Effector memory CD4-positive, alpha-beta T cell (primary cell): ENCODE measurements at places on chromosomes 5 and 9.

- DNase-seq: no peak
Measured at GRCh38 chr9:97831843-97832636, 21.0 kb upstream of the FOXE1 start.

GRCh38 chr5:6737043-6737941, 24.1 kb downstream of the TENT4A start:
- DNase-seq: no peak

DNA sequence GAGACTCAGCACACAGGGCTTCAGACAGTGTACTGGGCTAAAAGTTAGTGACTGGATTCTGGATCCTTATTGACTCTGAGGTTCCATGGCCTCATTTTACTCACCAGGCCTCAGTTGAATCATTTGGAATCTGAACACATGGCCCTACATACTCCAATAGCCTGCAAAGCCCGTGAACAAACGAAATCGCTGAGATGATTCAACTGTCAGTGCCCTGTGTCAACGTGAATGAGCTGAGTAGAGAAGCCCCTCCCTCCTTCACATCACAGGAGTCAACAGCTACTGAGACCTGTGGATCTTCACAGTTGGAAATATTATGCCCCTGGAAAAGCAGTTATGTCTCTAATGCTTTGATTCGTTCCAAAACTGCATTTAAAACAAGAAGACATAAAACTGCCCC, 429.3 kb downstream of the GADD45G start:
- no peak for DNase-seq

- no peak for DNase-seq
Measured at GRCh38 chr5:137273511-137273910, 225.6 kb downstream of the SPOCK1 start.

DNA sequence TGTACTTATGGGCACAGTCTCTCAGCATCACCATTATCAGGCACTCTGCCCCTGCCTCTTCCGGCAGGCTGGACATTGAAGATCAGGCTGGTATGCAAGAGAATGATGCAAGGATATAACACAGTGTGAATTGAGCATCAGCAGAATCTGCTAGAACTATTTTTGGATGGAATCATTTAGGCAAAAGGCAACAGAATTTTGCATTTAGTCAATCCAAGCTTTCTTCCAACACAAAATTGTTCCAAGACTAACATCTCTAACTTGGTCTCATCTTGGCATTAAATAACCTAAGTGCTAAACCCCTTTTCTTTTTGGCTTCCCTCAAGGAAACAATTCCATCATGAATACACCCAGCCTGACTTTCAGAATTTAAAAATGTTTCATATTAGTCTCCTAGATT, 339.9 kb downstream of the PRELID2 start:
- DNase-seq: no peak

- DNase-seq: no peak
Measured at GRCh38 chr5:58446024-58446423, 13.9 kb downstream of the PLK2 start.

GRCh38 chr5:150599917-150600511, 40.4 kb upstream of the SYNPO start:
- no peak for DNase-seq

GRCh38 chr5:14495301-14495700, 86.3 kb upstream of the OTULINL start:
- no peak for DNase-seq

DNA sequence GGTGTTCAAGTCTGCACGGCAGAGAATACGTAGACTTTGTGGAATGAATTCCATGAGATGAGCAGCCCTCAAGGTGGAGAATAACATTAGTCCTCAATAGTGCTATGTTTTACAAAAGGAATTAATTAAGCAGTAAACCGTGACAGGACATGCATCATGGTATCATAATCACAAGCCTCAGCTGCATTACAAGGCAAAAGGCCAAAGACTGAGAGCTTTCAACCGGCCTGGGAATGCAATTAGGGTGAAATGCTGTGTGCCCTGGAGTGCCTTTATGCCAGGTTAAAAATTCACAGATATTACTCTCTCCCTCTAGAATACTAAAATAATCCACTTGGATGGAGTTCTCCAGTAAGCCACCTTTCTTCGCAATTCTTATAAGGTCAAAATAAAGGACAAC, 270.6 kb downstream of the MLLT3 start:
- DNase-seq: no peak

DNA sequence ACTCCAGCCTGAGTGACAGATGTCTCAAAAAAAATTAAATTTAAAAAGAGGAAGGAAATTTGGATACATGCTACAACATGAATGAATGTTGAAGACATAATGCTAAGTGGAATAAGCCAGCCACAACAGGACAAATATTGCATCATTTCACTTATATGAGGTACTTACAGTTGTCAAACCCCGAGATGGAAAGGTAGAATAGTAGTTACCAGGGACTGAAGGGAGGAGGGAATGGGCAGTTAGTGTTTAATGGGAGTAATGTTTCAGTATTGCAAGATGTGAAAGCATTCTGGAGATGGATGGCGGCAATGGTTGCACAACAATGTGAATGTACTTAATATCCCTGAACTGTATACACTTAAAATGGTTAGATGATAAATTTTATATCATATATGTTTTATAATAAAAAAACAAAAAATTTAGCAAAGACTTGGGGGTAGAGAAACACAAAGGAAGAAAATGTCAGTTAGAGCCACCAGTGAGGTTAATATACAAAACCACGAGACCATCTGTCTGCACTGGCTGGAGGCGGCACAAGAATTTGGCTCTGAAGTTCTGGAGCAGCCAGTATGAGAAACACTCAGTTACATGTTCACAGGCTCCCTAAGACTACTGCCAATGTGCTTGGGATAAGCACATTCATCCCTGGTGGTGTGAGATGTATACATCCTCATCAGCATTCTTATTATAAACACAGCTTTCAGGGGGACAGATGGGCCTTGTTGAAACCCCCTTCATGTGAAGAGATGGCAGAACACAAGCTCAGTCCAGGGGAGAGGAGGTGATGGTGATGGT, 37.0 kb upstream of the RPS23 start:
- DNase-seq: no peak

GRCh38 chr5:140220032-140220697, 45.2 kb downstream of the CYSTM1 start:
- DNase-seq: no peak

DNA sequence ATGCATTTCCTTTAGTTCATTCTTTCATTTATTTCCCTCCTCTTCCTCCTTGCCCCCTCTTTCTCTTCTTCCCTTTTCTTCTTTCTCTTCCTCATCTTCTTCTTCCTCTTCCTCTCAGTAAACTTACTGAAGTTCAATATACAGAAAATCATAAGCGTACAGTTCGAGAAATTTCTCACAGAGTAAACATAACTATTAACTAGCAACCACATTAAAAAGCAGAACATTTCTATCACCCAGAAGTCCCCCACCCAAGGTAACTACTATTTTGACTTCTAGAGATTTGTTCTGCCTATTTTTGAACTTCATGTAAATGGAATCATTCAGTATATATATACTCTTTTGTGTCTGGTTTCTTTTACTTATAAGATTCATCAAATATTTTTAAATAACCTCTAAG, 48.2 kb downstream of the TNFAIP8 start:
- no peak for DNase-seq

- no peak for DNase-seq
Measured at GRCh38 chr9:30519756-30520155, 1864.7 kb upstream of the ACO1 start.

- no peak for DNase-seq
Measured at GRCh38 chr9:102779356-102779755, 215.8 kb upstream of the CYLC2 start.

DNA sequence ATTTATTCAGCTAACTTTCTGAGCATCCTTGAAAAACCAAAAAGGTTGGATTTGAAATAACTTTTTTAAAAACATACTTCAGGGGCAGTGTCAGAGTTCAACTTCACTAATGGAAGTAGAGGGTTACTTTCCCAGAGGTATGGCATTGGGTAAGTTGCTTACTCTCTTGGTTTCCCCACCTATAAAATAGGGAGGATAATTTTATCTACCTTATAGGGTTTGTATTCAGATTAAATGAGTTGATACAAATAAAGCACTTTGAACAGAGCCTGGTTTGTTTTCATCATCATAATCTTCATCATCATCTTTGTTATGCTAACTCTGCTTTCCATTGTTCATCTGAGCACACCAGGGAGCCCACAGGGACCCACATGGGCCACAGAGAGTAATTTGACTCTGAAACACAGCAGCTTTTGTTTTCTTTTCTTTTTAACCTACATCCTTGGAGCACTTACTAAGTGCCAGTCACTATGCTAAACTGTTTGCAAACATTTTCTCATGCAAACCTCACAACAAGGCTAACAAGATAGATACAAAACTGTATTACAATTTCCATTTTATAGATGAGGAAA, 179.1 kb upstream of the SLC24A2 start:
- DNase-seq: no peak

- peak; percentile 27 for DNase-seq
Measured at GRCh38 chr5:130871346-130872086, 293.5 kb downstream of the HINT1 start.

DNA sequence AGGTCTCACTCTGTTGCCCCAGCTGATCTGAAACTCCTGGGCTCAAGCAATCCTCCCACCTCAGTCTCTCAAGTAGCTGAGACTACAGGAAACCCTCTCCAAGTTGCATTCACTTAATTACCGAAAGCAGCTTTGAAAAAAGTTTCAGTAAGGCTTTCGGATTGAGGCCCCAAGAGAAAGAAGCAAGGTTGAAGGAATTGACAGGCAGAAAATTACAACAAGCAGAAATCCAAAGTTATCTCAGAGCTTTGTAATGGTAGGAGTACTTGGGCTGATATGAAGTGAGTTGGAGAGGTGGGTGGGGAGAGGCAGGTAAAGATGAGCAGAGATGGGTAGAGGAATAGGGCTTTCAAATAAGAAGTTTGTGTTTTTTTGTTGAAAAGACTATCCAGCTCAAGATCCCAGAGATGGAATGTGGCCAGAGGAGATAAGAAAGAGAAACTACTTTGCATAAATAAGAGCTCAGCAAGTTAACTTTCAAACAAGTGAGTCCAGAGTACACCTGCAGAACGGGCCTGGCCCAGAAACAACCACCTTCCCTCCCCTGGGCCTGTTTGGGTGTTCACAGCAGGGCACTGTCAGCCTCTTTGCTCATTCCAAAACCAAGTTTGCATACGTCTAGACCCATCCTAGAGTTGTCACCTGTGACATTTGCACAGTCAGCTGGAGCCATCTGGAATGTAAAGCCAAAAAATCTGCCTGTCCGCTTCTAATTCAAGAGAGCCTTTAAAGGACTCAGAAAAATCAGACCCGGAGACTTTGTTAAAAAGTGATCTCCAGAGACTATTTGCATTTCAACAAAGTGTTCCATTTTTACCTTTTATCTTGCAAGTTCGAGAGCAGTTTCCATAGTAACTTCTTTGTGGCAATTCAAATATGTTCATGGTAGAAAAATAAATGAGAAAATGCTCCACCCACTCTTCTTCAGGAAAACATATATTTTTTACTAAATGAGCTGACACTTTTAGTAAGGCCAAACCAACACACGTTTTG, 2.2 kb upstream of the CLINT1 start:
- no peak for DNase-seq

DNA sequence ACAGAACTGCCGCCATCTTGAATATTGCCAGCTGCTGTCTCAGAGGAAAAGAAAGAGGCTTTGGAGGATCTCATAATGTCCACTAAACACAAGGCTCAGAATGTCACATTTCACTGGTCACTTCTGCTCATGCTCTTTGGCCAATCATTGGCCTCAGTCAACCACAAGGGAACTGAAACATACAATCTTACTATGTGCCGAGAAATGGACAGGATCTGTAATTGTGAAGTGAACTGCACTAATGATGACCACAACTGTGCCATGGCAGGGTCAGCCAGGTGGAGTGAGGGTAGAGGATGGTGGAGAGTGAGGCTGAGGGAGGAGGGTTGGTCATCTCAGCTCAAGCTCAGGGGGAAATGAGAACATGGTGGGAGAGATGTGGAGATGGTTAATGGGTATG, 32.8 kb downstream of the GDNF start:
- DNase-seq: no peak

GRCh38 chr5:153979028-153979783, 59.5 kb downstream of the FAM114A2 start:
- DNase-seq: no peak

- DNase-seq: no peak
Measured at GRCh38 chr5:111043712-111044506, 27.6 kb upstream of the TSLP start.

DNA sequence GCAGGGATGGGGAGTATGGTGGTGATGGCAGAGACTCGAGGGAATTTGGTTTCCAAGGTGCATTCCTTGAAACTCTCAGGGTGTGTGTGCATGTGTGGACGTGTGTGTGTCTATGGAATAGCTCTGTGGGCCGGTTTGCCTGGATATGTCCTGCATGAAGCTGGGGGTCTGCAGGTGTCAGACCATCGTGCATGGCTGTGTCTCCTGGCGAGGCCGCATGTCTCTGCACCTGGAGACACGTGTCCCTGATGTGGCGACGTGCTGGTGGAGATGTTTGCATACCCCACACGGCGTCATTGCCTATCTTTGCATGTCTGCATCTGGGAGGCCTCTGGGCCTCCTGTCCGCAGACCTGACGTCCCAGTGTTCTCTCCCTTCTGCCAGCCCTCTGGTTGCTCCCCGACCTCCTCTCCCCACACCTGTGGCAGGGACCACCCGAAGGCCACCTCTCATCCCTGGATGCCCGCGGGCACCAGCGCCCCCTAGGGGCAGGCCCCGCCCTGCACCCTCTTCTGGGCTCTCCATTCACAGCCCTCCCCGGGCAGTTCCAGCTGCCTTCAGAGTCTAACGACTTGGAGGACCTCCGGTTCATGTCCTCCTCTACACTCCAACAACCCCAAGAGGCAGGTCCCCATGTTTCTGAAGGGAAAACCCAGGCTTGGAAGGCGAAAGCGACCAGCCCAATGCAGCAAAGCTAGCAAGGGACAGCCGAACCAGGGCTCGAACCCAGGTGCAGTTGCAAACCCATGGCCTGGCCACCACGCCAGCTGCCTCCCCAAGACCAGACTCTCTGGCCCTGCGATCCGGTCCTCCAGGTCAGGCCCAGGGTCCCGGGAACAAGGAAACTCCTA, 88.6 kb downstream of the LMX1B start:
- no peak for DNase-seq

DNA sequence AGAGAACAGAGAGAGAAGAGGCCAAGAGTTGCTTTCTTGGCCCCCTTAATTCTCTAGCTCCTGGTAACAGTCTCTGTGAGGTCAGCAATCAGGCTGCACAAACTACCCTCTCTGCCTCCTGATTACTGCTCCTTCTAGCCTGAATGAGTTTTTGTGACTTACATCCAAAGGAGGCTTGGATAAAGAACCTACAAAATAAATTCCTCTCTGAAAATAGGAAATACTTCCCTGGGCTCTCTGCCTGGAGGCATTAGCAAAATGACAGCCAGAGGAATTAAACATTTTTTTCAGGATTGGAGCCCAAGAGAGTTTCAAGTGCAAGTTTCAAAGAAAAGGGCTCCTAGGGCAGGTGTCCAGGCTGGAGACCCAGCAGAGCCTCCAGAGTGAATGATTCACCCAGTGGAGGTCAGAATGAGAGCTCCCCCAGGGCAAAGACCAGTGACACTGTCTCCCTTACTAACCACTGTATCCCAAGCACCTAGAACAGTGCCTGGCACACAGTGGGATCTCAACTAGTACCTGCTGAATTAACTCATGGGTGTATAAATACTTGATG, 162.5 kb downstream of the SPOCK1 start:
- DNase-seq: no peak
